Activated CD4-positive, alpha-beta T cell treated with anti-CD3 and anti-CD28 coated beads, Interleukin-2, amount 10 ng/mL, durations not matched to agents 24 days and 14 days (primary cell): ENCODE measurements at places on chromosomes 3 and 15.

DNA sequence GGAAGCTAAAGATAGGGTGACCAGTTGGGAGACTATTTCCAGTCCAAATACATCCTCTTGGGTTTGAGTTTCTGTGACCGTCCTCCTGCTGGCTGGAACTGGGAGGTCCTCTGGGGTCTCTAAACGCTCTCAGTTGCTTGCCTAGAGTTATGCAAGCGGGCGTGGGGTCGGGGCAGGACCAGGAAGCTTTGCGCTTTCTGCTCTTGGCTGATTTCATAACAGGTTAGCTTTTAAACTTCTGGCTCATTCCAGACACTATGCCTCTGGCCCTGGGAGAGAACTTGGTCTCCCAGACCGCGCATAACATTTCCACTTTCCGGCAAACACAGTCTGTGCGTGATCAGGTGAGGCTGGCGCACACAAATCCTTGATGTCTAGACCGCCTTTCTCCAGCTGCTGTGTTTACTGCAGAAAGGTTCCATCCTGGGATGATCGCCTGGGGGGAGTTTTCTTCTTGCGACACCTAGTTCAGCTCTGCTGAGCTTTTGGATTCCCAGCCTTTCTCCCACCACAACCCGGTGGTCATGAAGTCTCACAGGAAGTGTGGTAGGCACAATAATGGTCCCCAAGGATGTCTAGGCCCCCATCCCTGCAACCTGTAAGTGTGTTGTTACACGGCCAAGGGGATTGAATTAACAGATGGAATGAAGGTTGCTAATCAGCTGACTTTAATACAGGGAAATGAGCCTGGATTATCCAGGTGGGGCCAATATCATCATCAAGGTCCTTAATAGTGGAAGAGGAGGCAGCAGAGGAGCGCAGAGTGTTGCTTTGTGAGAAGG is 23.6 kb upstream of the CGNL1 start:
- no peak for DNase-seq

DNA sequence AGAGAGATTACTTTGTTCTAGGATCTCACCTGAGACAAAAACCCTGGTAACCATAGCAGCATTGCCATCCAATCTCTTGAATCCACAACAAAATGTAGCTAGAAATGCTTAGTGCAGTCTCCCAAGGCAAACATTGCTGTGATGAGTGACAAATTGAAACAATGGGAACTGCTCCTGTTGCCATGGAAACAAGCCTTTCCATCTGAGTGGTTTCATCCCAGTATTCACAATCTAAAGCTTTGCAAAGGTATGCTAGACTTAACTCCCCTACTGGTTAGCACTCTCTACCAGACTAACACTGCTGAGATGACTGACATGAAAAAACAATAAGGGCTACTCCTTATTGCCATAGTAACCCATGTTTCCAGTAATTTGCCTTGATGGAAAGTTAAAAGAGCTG is 172.6 kb upstream of the CNTN3 start:
- DNase-seq, result no peak

DNA sequence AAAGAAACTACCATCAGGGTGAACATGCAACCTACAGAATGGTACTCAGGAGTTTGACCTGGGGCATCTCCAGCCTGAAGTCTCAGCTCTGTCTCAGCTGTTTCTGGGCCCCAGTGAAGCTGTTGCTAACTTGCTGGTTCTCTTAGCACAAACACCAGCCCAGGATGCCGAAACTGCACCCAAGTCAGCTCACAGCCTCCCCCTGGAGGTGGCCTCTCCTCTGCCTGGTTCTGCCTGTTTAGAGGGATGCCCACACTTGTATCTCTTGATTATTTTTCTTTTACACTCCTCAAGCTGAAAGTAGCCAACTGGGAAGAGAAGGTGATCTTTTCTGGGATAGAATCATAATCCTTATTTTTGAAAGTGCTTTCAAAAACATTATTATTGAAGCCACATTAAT is 289.0 kb upstream of the RASGRP1 start:
- peak; percentile 63 for DNase-seq

GRCh38 chr3:130699765-130700164 is 46.9 kb downstream of the PIK3R4 start:
- DNase-seq, result peak; percentile 61
